ENCODE measurements at places on chromosomes 3 and 15.
A peak's percentile ranks its signal among the peaks of the same experiment; 100 is the strongest.

DNA sequence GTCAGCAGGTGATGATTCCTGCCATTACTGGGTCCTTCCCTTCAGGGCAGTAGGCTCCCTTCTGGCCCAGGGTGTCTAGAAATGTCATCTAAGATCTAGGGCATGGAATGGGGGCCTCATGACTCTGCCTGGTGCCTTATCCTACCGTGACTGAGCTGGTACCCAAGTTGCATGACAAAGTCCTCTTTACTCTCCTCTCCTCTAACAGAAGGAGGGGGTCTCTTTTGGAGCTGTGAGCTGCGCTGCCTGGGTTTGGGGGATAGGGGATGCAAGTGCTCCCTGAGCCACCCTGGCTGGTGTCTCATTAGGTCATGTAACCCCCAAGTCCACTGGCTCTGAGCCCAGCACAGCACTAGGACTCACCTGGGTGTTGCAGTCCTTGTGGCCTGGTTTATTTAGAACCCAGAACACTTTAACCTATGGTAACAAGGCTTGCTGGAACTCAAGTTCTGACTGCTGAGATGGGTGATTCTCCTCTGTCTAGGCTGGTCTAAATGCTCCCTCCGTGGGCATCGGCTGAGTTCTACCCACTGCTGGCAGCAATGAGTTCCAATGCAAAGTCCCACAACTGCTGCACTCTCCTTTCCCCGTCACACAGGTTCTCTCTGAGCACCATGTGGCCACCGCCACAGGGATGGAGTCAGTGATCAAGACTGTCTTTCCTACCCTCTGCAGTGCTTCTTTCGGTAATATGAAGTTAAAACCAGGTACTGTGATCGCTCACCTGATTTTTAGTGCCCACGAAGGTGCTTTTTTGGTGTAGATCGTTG, 34.0 kb downstream of the XXYLT1 start:
- DNase-seq = no peak

DNA sequence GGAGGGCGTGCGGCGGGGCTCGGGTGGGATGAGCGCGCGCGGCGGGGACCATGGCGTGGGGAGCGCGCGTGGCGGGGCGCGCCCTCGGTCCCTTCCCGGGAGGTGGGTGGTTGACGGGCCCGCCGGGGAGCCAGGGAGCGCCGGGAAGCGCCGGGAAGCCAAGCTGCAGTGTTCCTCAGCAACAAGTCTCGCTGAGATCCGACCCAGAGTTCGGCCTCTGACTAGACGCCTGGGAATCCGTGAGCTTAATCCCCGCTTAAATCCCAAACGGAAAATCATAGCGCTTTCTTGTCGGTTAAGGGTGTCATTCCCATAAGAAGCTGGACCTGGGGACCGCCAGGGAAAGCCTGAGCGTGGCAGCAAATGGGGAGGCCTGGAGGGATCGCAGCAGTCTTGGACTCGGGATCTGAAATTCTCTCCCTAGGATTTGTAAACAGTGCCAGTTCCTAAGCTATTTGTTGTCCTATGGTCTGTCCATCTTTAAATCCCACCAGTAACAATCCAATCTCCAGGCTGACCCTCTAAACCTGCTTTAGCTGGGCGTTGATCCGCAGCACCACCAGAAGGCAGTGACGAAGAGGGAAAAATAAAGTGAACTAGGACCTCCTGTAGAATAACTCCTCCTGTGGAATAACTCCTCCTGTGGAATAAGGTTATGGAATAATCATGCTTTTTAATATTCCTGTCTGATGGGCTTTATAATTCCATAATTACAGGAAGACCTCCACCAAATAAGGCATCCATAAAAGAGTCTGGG, 570 bp upstream of the NEDD4 start:
- peak; percentile 5 for DNase-seq

- peak; percentile 24 for DNase-seq
Measured at GRCh38 chr3:42190701-42191442, 75.1 kb downstream of the CCK start.

GRCh38 chr15:46077220-46077619, 442.4 kb downstream of the SQOR start:
- no peak for DNase-seq

- no peak for DNase-seq
Measured at GRCh38 chr15:90074023-90074422, 28.2 kb downstream of the IDH2 start.

GRCh38 chr3:47425959-47426358, 45.1 kb downstream of the PTPN23 start:
- DNase-seq = no peak

DNA sequence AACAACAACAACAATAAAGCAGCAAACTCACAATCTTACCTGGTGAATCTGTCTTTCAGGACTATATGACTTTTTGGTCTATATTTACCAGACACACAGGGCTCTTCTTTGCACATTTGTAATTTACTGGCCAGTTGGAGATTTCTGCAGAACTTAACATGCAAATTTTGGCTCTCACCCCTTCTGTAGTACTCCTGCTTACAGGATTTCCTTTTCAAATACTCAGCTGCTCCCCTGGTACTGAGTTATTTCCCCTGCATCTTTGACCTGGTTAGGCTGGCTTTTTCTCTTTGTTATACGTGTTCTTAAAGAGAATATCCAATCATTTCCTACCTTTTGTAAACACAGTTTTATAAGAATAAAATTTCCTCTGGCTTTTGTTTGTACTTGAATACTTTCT, 228.0 kb downstream of the MBNL1 start:
- no peak for DNase-seq

DNA sequence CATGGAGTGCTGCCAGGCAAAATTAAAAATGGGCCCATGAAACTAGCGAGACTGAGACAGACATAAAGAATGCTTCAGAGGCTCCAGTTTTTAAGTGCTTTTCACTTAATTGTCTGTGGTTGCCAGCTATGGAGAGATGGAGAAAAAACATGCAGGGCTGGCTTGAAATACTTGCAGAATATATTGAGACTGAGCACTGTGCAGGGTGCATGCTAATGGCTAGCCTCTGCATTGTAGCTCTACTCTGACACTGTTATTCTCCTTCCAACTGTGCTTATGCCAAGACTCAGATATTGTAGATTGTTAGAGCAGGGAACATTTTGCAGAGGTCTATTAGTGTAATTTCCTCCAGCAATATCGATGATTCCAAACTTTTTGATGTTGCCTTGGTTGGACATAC, 735.0 kb downstream of the PDCD6IP start:
- no peak for DNase-seq

- DNase-seq = peak; percentile 21
Measured at GRCh38 chr3:40309925-40310695, 603 bp downstream of the EIF1B start.

DNA sequence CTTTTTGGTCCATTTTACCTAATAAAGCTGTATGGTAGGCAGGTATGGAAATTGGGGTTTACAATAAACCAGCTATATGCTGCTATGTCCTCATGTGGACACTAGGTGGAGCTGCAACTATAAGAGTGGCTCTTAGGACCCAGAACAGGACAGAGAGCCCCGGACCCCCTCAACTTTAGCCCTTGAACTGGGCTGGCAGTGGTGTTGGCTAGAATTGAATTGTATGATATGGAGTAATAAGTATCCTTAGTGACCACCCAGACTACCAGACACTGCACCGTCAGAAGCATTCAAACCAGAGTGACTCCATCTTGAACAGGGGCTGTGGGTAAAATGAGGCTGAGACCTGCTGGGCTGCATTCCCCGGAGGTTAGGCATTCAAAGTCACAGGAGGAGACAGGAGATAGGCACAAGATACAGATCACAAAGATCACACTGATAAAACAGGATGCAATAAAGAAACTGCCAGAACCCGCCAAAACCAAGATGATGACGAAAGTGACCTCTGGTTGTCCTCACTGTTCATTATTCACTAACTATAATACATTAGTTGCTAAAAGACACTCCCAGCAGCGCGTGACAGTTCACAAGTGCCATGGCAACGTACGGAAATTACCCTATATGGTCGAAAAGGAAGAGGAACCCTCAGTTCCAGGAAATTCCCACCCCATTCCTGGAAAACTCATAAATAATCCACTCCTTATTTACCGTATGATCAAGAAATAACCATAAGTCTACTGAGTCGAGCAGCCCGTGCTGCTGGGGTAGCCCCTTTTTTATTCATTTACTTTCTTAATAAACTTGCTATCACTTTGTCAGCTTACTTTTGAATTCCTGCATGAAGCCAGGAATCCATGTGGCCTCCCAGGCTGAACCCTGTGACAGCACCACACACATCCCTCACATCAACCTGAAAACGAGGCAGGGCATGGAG, 68.7 kb upstream of the BLM start:
- DNase-seq = peak; percentile 29

- no peak for DNase-seq
Measured at GRCh38 chr15:100919481-100920405, 586 bp downstream of the LRRK1 start.

Data from SHP77 (cell line).